Cortex of kidney (tissue), 1 donor: ENCODE measurements at places on chromosomes 4 and X.

DNA sequence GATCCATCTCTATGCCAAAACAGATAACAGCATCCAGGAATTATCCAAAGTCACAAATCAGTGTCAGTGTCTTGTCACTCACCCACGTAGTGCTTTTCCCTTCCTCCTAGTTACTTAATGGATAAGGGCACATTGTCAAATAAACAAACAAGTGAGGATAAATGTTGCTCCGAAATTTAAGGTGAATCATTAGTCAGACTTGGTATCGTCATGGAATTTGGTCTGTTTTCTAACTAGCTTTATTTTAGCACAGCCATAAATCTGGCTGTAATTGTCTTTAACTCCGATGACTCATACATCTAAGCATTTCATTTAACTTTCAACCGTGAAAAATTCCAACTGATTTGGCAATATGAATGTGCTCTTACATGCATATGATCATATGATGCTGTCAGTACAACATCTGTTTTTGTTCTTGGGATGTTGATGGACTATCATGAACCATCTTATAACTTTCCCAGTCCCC, 83.3 kb downstream of the SNCA start:
- no peak for DNase-seq

- DNase-seq: no peak
These were observed 54.1 kb downstream of the BMP3 start for GRCh38 chr4:81084634-81085033.

- DNase-seq: no peak
These were observed 4.5 kb upstream of the MAMLD1 start for GRCh38 chrX:150358651-150359050.

GRCh38 chr4:7978907-7979651, 39.4 kb upstream of the AFAP1 start:
- no peak for DNase-seq

GRCh38 chr4:123234955-123235354, 161.6 kb upstream of the SPRY1 start:
- DNase-seq: no peak

DNA sequence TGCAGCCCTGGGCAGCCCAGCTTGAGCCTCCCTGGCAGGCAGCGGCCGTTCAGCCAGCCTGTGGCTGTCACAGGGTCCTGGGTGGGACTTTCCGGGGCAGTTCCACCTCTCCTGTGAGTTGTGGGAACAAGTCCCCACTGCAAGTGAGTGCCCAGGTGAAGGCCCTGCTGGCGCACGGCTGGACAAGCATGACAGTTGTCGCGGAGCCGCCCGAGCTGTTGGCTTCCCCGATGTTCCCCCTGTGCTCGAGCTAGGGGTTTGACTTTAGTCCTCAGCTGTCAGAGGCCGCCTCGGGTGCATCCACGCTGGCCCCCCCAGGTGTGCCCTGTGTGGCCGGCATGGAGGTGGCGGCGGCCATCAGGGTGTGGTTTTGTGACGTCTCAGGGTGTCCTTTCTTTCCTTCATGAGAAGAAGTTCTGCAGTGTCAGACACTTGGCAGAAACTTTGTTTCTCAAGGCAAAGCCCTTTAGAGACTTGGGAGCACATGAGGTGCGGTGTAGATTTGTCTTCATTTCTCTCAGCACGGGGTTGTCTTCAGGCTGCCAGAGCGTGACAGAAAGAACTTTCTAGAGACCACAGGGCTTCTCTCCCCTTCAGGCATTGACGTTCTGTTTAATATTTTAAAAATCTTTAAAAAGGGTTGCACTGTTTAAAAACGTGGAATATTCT, 69.4 kb upstream of the HGFAC start:
- DNase-seq: no peak

DNA sequence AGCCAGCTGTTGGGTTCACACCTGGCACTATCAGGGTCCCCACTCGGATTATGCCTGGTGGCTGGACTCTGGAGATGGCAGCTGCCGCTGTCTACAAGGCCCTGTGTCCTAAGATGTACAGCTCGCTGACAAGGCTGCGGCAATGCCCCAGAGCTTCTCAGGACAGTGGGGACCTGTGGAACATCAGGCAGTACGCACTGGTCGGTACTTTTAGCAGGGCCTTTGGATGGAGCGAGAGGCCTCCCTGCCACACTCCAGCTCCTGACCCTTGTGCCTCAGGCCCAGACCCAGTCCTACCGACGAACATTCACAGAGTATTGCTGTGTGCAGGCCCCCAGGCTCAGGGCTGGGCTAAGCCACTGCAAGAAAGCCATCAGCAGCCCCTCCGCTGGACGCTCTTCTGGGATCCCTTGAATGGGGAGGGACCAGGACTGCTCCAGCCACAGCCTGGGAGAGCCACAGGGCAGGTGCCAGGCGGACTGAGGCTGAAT, 45.7 kb upstream of the HMX1 start:
- no peak for DNase-seq

- no peak for DNase-seq
These were observed 78.8 kb downstream of the PDGFC start for GRCh38 chr4:156892805-156893204.

DNA sequence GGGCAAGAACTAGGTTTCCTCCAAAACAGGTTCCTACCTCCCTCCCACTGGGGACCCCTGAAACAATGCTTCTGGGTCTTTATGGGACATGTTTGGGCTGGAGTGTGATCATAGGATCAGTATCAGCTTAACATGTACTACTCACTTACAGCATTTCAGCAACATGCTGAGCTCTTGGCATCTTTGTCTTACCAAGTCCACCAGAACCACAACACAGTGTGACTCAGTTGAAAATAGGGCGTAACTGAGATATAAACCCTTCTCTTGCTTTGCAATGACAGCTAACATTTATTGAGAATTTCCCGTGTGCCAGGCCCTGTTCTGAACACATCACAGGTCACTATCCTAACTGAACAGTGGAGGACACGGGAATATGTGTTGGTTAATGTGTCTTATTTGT, 218.5 kb upstream of the LNX1 start:
- DNase-seq: no peak

GRCh38 chrX:84717343-84717742, 215.1 kb upstream of the HDX start:
- DNase-seq: no peak

GRCh38 chrX:74232859-74233258, 71.1 kb upstream of the ZCCHC13 start:
- DNase-seq: no peak

DNA sequence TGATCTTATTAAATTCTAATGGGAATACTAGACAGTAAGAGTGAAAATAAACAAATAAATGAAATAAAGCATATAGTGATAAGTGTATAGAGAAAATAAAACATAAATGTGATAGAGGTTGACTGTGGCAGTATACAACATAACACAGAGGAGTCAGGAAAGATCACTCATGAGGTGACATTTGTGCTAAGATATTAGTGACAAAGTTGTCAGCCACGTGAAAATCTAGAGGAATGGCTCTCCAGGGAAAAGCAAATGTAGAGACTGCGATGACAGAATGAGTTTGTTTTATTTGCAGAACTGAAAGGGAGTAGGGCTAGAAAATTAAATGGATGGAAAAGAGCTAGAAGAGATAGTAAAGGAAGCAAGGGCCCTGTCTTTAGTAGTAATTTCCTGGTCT, 72.8 kb upstream of the GABRA2 start:
- DNase-seq: no peak

DNA sequence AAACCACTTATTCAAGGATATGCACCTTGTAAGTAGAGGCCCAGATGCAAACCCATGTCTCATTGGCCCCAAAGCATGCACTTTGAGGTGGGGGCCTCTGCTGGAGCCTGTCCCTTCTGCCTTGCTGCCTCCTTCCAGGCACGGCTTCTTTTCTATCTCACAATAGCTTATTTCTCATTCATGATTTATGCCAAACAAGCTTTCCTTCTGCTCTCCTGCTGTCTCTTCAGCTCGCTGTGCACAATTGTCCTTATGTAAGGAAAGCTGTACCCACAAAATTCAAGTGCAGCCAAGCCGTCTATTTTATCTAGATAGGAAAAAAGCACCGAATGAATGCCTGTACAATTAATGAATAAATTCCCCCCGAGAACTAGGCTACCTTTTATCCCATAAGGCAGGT, 124.8 kb upstream of the PACRGL start:
- DNase-seq: no peak

- DNase-seq: no peak
These were observed 164.7 kb downstream of the CHIC2 start for GRCh38 chr4:53899586-53900270.

GRCh38 chr4:30720021-30720660, at the start of gene PCDH7:
Gene PCDH7, plus strand, starts transcription at chr4:30720369. Its CDS starts 1,054 bp downstream, at chr4:30721423.
- no peak for DNase-seq

DNA sequence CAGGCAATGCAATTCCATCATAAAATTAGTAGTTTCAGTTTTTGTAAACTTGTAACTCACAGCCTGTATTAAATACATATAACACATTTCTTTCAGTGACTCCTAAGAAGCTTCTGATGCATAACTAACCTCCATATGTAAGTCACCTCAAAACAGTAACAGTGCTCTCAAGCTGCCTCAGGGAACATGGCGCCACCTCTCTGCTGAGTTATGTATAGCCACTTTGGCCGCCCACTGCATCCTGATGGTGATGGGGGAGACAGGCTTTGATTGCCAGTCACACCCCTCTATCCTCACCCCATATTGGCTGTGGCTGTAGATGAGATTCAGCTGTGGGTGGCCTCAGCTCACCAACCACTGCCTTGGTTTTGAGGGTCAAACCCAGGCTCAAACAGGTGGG, 54.3 kb downstream of the LRBA start:
- no peak for DNase-seq

DNA sequence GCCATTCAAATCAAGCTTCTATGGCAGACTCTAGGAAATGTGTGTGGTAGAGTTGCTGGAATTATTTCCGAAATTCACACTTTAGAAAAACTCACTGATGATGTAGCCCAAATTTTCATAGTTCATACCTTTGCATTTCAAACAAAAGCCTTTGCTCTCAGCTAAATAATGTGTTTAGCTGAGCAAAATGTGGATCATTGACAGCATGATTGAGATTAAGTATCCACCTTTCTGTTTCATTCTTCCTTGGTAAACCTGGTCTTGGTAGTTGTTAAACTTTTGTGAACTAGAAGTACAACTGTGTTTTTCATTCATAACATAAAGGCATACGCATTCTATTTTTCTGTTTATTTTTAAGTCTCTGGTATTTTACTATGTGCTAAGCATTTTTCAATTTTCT, 7.2 kb downstream of the PCDH7 start:
- no peak for DNase-seq

DNA sequence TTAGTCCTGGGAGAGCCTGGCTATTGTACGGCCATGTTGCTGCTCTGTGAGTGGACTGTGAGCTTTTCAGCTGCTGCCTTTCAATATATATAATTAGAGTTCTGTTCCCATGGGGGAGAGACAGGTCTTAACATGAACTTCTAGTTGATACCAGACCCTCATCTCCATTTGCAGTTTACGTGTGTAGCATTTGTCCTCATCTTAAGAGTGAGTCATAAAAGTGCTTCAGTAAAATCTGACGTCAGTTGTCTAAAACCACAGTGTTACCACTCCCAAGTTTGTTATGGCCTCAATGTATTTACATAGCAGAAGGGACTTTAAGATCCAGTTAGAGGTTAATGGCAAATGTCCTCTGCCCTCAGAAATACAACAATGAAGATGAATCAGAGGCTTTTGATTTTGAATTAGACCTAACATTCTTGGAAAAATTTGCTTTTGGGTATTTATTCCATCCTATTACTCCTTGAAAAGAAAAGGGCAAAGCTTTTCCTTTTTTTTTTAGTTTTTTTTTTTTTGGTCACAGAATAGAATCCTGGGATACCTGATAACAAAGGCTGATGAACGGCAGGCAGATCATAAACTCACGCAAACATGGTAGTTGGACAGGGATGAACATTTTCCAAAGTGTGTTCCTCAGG, 38.6 kb downstream of the PHOX2B start:
- no peak for DNase-seq

- DNase-seq: no peak
These were observed 12.2 kb upstream of the RAP1GDS1 start for GRCh38 chr4:98248934-98249333.

DNA sequence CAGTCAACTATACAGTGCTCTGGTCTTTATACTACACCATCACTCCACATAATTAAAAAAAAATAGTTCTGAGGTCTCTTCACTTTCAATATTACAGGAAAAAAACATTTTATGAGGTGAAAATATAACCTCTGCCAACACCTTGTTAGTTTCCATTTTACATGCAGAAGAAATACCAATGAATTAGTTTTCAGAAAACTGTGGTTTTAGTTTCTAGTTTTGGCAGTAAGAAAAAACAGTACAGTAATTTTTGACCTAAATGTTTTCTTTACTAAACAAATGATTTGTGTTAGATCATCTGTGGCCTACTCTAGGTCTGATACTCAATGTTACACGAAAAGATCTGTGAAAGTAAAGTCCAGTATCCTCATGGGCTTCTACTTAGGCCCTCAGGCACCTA, 10.0 kb downstream of the SULT1E1 start:
- no peak for DNase-seq

DNA sequence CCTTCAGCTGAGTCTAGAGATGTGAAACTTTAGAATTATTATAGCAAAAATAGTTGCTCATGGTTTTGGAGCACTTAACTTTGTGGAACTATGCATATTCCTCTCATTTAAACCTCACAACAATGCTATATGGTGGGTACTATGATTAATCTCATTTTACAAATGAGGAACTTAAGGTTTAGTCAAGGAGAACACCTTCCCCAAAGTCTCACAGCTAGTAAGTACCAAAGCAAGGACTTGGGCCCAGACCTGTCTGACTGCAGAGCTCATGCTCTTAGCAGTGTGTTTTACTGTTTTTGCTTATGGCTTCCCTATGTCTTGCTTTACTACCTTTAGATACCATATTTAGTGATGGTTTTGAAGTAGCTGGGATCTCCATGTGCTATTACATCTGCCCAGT, 5.1 kb downstream of the UBE2A start:
- DNase-seq: no peak

- no peak for DNase-seq
These were observed 19.7 kb downstream of the NHSL2 start for GRCh38 chrX:71930298-71930697.

GRCh38 chrX:17390419-17390850, 15.4 kb downstream of the NHS start:
- DNase-seq: no peak

GRCh38 chr4:27088491-27088890, 227.8 kb downstream of the STIM2 start:
- no peak for DNase-seq
